ENCODE measurements at places on chromosomes 12 and 14.
A peak's percentile ranks its signal among the peaks of the same experiment; 100 is the strongest.

- DNase-seq, result peak; percentile 76
Measured at GRCh38 chr14:58072288-58073071, 79.5 kb downstream of the ARMH4 start.

GRCh38 chr12:123149501-123150274 is 1.2 kb downstream of the PITPNM2 start:
- no peak for DNase-seq

- peak; percentile 82 for DNase-seq
Measured at GRCh38 chr14:38553586-38553985, 297.7 kb upstream of the CLEC14A start.

GRCh38 chr12:112792301-112792700 is 753 bp downstream of the RPH3A start:
- no peak for DNase-seq

DNA sequence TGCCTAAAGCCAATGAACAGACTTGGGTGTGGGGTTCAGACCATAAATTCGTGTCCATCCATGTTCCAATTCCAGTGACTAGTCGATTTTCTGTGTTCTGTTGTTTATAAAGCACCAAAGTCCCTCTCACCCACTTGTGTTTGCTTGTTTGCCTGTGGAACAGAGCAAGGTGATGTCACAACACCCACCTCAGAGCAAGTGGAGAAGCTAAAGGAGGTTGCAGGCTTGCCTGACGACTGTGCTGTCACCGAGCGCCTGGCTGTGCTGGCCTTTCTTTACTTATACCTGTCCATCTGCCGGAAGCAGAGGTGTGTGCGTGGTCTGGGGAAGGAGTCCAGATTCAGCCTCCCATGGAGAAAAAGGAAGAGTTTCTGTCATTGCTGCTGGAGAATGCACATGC is 6.0 kb downstream of the MVK start:
- DNase-seq, result no peak

DNA sequence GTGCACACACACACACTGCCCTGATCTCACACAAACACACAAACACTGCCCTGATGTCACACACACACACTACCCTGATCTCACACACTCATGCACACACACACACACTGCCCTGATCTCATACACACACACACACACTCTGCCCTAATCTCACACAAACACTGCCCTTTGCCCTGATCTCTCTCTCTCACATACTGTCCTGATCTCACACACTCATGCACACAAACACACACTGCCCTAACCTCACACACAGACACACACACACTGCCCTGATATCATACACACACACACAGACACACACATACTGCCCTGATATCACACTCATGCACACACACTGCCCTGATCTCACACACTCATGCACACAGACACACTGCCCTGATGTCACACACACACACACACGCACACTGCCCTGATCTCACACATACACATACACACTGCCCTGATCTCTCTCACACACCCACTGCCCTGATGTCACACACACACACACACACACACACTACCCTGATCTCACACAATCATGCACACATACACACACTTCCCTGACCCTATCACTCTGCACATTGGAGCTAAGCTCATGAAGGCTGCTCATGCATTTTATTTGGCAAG is 97.6 kb upstream of the DIO3 start:
- DNase-seq, result no peak

- no peak for DNase-seq
Measured at GRCh38 chr12:108323581-108323980, 15.5 kb downstream of the CMKLR1 start.

DNA sequence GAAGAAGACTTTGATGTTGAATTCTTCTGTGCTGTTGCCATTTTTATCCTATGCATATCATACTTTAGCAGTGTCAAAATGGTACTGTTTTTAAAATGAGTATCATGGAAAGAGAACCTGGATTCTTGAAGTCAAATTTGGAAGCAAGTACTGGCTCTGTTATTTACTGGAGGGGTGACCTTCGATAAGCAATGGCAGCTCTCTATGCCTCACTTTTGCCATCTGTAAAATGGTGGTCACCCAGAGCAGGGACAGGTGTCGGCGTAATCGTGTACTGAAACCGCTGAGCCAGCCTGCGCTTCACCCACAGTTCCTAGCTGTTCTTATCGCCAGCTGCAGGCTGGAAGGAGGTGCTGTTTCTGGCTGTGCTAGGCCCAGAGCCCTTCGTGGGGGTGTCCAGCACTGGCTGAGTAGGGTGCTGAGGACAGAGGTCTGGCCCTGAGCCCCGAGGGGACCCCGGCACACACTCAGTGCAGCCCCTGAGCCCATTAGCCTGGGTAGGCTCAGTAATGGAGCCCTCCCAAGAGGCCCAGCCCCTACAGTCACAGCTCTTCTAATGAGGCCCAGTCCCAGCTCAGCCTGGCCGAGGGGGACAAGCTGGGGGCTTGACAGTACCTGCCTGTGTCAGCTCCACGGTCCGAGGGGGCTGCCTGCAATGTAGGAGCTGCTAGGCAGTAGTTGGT is 183.5 kb downstream of the PHETA1 start:
- no peak for DNase-seq

GRCh38 chr12:28316049-28316448 is 125.8 kb downstream of the CCDC91 start:
- DNase-seq, result no peak

DNA sequence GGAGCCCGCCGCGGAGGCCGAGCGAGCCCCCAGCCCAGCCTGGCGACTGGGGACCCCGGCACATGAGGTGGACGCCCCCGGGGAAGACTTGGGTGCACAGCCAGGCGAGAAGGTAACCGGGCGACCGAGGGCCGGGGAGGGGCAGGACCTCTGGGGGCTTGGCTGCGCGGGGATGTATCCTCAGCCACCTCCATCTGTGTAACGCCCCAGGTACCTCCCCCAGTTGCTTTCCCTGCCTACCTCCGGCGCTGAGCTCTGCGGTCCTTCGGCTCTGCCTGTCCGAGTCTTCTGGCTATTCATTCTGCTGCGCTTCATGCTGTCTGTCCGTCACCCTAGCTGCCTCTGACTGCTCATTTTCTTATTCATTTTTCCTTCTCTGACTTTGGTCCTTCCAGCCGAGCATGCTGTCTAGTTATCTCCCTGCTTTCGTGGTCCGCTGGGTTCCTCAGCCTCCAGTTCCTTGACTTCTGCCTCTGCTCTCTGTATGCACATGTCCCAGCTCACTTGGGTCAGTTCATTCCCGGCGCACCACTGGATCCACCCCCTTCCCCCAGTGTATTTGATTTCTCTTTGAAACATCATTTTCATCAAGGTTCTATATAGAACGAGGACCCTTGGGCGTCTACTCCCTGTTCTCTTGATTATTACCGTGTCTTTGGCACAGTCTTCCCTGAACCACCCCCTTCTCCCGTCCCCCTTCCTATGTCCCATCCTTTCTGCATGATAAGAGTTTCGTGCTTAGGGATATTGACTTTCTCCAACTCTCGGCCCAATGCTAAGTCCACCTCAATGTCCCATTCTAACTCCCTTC is 612 bp downstream of the PHC1 start:
- DNase-seq, result peak; percentile 75

DNA sequence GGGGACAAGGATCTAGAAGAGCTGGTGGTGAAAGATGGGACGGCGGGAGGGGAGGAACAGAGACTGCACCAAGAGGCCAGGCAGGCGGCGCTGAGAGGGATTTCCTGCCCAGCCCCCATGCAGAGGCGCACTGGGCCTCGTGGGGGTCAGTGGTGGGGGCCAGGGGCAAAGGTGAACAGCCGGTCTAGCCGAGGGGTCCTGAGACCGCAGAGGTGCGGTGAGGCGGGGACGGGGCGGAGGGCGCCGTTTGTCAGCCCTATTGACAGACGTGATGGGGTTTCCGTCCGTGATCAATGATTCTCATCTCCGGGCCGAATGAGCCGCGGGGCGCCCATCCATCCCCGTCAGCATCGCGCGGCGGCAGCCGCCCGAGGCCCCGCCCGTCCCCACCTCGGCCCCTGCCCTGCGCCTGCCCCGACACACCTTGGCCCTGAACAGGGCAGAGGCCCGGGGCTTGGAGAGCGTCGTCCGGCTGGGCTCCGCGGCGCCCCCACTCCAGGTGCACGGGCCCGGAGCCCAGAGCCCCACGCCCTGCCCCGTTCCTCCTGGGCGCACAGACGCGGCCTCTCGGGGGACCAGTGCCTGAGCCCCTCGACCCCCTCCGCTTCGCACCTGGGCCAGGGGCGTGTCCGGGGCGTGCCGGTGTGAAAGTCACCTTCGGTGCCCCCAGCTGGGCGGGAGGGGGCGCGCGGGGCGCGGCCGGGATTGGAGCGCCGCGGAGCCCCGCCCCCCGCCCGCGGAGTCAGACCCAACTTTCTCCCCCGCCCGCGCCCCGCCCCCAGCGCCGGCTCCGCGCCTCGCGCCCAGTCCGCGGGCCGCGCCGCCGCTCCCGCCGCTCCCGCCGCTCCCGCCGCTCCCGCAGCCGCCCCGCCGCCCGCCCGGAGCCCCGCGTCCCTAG is at the start of gene NXPH4:
NXPH4 (plus strand) TSS at position 781 of the 898 bp plus-strand sequence. CDS start 176 bp downstream, outside the sequence.
- peak; percentile 35 for DNase-seq

- no peak for DNase-seq
Measured at GRCh38 chr14:72709916-72710611, 183.8 kb downstream of the DPF3 start.

DNA sequence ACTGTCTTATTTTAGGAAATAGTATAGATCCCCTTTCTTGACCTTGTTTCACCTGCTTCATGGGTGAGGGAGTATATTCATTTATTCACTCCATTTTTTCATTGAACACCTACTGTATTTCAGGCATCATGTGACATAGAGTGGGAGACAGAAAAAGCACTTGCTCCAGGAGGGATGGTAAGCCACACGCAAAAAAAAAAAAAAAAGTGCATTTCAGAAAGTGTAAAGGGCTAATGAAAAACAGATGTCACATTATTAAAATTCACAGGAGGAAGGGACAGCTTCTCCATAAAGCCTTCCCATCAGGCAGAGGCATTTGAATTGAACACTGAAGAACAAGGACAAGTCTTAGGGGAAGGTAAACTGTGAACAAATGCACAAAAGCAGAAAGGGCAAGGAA is 7.5 kb downstream of the SLC8A3 start:
- DNase-seq, result no peak

DNA sequence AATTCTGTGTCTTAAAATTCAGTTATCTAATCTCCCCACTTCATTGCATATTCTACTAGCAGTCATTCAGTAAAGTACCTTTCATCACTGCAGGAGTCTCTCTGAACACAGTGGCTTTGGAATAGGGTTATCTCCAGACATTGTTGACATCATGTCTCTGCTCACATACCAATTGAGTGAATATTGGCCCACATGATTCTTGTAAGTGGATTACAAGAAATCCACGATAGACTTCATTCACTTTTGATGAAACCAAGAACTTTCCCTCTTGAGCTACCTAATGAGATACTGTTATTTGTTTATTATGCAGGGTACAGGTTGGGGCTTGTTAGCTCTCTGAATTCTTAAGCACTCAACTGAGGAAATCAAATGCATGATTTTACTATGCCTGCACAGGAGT is 284.9 kb downstream of the RAD51B start:
- DNase-seq, result peak; percentile 81

DNA sequence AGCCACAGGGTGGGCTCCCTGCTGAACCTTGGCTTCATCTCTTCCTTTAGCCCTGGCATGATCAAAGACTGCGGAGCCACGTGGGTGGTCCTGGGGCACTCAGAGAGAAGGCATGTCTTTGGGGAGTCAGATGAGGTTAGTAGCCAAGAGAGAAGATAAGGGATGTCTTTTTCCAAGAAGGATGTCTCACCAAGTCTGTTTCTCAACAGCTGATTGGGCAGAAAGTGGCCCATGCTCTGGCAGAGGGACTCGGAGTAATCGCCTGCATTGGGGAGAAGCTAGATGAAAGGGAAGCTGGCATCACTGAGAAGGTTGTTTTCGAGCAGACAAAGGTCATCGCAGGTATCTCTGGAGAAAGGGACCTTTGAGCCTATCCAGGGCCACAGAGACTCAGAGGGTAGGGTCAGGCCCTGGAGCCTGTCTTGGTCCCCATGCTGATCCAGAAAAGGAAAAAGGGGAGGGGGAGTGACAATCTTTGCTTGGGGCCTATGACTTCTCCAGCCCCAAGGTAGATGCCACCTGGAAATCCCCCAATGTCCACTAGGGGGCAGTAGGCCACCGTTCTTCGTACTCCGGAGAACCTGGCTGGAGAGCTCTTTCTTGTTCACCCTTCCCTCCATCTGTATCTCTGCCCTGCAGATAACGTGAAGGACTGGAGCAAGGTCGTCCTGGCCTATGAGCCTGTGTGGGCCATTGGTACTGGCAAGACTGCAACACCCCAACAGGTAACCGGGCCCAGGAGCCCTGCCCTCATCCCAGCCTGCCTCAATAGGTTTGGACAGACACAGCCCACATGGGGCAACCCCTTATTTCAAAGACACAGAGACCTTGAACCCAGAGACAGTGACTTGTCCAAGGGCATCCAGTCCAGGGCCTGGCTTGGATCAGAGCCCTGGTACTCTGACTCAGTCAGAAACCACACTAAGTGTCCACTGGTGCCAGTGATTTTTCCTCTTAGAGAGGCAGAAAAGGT is 2.0 kb downstream of the TPI1 start:
- DNase-seq, result peak; percentile 84

GRCh38 chr12:5856692-5857091 is 88.4 kb downstream of the ANO2 start:
- no peak for DNase-seq

GRCh38 chr12:11681207-11681606 is 31.7 kb downstream of the ETV6 start:
- DNase-seq, result peak; percentile 19

- no peak for DNase-seq
Measured at GRCh38 chr12:107525719-107526554, 159.7 kb upstream of the PWP1 start.

GRCh38 chr12:105470102-105470501 is 139.6 kb downstream of the C12orf75 start:
- no peak for DNase-seq

DNA sequence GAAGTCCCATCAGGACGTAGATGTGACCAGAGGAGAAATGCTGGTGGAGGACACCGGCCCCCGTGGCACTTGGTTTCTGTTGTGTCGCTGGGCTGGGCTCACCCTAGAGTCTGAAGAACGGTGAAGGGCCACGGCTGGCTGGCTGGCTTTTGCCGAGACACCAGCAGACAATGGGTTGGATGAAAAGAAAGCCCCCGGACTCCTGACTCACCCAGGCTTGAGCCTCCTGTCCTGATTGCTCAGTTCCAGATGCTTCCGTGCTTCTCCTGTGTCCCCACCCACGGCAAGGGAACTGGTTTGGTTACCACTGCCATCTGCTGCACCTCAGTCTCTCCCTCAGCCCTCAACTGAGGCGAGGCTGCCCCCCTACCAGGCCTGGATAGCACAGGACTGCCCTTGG is 10.4 kb upstream of the ENDOU start:
- DNase-seq, result no peak

DNA sequence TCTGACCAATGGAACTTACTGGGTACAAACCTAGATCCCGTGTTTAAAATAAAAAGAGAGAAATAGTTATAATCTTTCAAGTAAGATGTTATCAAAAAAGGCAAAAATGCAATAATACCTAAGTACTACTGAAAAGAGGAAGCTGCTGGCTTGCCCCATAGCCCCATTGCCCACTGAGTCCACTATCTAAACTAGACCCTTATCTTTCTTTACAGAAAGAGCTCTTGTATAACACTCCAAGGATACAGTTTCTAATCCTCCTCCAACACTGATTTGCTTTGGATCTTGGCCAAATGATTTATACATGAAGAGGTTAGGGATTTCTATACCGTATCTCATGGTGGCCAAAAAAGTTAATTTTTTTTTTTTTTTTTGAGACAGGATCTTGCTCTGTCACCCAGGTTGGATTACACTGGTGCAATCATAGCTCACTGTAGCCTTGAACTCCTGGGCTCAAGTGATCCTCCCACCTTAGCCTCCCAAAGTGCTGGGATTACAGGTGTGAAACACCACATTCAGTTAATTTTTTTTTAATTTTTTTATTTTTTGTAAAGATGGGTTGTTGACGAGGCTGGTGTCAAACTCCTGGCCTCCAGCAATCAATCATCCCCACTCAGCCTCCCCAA is 2.6 kb downstream of the GXYLT1 start:
- DNase-seq, result no peak

Measured in ELR (cell line).